ENCODE measurements at places on chromosomes 2 and 18. TPM values are rescaled to one million over a fixed set of nuclear protein-coding genes. Genes with fewer than 3 reads are reported as not detected.

GRCh38 chr2:23138701-23139100 lies 246.3 kb upstream of the KLHL29 start:
- no peak overlapping the region for H3K27ac ChIP-seq
- H3K36me3 ChIP-seq, result no peaks in the 10 kb centered on the region
- no peaks in the 10 kb centered on the region for H3K4me1 ChIP-seq
- DNase-seq, result no peak
- H3K4me3 ChIP-seq, result no peak overlapping the region
- no peaks in the 10 kb centered on the region for H3K27me3 ChIP-seq

DNA sequence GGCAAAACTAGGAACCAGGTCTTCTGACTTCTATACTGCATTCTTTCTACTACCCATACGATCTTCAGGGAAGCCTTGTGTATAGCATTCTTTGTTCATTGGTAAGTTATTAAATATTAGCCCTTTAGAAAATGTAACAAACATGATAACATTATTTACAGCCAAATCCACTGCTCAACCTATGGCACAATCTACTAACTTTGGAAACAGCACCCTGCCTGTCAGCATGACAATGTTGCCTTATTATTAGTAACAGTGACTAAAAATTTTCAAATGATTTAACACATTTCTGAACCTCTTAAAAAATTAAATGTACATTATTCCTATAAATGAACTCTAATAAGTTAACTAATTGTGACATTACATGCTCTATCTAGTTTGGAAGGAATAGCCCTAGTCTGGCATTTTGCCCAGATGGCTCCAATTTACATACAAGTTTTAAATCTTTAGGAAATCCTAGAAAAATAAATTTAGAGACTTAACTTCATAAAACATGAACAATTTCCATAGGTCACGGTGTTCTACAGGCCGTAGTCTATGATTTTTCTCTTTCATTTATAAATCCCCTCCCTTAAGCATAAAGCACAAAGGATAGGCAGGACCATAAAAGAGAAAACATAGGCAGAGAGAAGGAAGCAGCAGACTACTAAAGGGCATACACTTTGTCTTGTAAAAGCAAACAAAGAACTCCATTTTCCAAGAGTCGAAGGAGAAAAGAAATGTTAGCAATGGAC lies 33.7 kb downstream of the YES1 start:
- H3K4me3 ChIP-seq, result no peak overlapping the region
- no peaks in the 10 kb centered on the region for H3K4me1 ChIP-seq
- no peak overlapping the region for H3K27ac ChIP-seq
- DNase-seq, result no peak
- H3K36me3 ChIP-seq, result no peaks in the 10 kb centered on the region
- H3K27me3 ChIP-seq, result peaks cover 3% of the 10 kb centered on the region

The SOCS6 gene
- total RNA-seq, result 1.1 TPM

DNA sequence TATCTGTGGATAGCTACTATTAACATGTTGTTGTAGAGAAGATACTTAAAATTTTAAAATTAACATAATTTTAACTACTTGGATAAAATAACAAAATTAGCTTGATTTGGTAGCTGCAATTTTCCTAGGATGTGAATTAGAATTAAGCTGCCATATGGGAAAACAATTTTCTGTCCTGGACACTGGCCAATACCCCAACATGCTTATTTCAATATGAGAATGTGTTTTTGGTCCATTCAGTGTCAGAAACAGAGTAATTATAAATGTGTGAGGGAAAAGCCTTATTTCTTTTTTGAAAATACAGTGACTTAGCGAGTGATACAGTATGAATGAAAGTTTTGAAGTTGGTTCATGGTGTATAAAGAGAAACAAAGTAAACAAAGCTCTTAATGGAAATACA lies 948.3 kb upstream of the GYPC start:
- no peak overlapping the region for H3K4me3 ChIP-seq
- no peak for DNase-seq
- H3K36me3 ChIP-seq, result no peaks in the 10 kb centered on the region
- no peaks in the 10 kb centered on the region for H3K27me3 ChIP-seq
- H3K4me1 ChIP-seq, result no peaks in the 10 kb centered on the region

The LYG1 gene
- 3.0 TPM for total RNA-seq
